ENCODE measurements at places on chromosomes 13 and 19. TPM values are rescaled to one million over a fixed set of nuclear protein-coding genes. Genes with fewer than 3 reads are reported as not detected.

The RDH8 gene
- not detected for total RNA-seq

The GDF15 gene
- not detected for total RNA-seq

The ALOX5AP gene
- 90.9 TPM for total RNA-seq

The CALR gene
- total RNA-seq: 581 TPM

The SRRM5 gene
- 0.61 TPM for total RNA-seq

The TMEM59L gene
- total RNA-seq: 0.89 TPM

The KMT2B gene
- total RNA-seq: 56.2 TPM

The ZNF610 gene
- total RNA-seq: 2.6 TPM

The ZNF57 gene
- 6.6 TPM for total RNA-seq

The ZNF607 gene
- 13.2 TPM for total RNA-seq

The MIA gene
- total RNA-seq: not detected

DNA sequence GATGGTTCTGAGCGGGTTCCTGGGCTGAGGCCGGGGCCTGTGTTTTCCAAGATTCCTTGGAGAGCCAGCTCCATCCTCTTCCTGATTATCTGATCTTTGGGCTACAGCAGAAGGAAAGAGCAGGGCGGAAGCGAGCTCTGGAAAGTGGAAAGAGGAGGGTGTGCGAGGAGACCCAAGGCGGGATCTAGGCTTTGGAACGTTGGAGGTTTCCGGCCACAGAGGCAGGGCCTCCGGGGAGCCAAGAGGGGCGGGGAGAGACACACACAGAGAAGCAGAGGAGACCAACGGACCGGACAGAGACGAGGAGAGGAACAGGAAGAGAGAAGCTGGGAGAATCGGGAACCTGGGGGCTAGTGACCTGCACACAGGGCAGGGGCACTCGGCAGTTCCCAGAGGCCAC is at the start of gene CLEC11A:
TSS of gene CLEC11A (plus strand) at position 296 of the 400 bp plus-strand sequence. CDS start 162 bp downstream, outside the sequence.
- DNase-seq: no peak

DNA sequence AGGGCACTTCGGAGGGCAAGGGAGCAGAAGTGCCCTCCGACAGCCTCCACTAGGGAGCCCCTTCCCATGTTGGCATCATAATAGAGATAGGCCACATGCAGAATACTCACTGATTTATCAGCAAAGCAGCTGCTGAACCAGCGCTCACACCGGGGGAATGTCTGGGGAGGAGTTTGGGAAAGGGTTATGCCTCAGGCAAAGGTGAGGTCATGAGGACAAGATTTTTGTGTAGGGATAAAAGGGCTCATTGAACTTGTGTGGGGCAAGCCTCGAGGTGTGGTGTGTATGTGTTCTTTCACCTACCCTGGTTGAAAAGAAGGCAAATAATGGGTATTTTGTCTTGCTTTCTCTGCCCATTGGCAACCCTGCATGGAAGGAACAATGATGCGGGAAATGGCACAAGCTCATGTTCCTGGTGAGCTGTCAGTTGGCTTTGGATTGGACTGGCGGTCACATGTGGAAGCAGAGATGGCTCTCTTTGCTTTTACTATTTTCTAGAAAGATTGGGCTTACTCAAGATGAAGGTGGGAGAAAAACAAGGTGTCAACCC is 39.1 kb upstream of the SLC7A9 start:
- DNase-seq: no peak

DNA sequence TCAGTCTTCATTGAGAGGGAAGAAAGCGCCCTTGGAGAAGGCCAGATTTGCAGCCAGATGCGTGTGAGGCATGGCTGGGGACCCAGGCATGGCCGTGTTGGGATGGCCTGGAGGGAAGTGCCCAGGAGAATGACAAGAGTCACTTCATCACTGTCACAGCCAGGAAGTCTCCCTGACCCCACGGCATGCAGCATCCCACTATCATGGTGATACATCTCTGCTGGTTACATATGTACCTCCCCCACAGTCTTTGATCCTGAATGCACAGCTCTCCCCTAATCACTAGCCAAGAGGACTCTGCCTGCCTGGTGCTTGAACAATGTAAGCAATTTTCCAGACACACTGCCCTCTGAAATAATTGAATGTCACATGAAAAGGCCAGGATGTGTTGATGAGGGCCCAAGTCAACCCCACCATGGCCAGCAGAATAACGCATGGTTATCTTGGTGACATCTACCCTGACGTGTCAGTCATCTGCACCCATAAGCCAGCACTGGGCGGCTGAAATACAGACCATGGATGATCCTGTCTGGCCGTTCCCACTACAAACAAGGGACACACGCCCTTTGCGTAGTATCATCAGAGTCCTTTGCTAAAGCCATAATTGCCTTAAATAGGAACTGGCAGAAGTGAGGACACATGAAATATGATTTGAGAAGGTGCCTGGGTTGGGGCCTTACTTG is 149.7 kb upstream of the SPACA7 start:
- no peak for DNase-seq

GRCh38 chr13:42181381-42181953 is 90.5 kb upstream of the AKAP11 start:
- no peak for DNase-seq

- DNase-seq: no peak
Observed at GRCh38 chr19:11269408-11269807, 7.1 kb upstream of the DOCK6 start.

- DNase-seq: no peak
Observed at GRCh38 chr13:79289571-79289970, 116.5 kb downstream of the RBM26 start.

GRCh38 chr13:102848956-102849355 is 3.1 kb downstream of the ERCC5 start:
- no peak for DNase-seq

GRCh38 chr13:49348751-49349150 is 95.1 kb downstream of the CAB39L start:
- no peak for DNase-seq

- no peak for DNase-seq
Observed at GRCh38 chr13:48318821-48319511, 15.4 kb downstream of the RB1 start.

GRCh38 chr13:30194906-30195305 is 112.4 kb downstream of the KATNAL1 start:
- no peak for DNase-seq

- DNase-seq: no peak
Observed at GRCh38 chr13:100394005-100394695, 194.4 kb downstream of the GGACT start.

DNA sequence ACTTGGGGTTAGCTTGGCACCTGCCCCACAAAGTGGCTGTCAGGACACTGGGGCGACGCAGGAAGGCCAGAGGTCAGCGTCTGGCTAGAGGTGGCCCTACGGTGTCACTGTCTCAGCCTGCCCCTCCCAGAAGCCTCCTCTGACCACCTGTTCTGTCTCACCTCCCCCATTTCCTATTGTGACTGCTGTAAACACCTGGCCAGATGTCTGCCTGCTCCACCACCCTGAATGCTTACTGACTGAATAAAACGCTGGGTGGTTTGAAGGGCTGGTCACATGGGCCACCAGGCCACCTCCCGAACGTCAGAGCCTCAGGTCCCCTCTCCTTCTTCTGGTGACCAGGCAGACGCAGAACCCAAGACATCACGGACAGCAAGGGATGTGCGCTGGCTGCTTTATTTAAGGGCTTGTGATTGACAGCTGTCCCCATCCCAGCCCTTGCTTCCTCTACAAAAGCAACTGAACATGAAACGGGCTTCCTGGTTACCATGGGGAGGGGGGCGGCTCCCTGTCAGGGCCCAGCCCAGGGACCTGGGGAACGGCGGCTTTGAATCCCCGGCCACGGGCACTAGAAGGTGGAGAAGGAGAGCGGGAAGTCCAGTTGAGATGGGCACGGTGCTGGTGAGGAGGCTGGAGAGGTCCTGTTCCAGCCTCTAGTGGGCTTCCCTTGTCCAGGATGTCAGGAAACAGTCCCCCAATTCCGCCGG is 6.2 kb downstream of the ELOF1 start:
- peak; percentile 81 for DNase-seq

DNA sequence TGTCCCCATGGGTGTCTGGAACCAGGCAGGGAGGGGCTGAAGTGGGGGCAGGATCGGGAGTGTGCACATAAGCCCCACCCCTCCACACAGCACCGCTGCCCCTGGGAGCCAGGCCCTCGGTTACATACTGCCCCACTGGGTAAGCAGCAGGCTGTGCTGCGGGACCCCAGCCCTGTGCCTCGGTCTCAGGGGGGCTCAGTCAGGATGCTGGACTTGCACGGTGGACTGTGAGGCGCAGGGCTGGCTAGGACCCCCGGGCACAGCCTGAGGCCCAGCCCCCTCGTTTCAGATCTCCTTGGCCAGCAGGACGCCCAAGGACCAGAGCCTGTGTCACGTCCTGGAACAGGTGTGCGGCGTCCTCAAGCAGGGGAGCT is 16.3 kb downstream of the MPND start:
- no peak for DNase-seq

GRCh38 chr13:35839806-35840205 is 291.4 kb downstream of the DCLK1 start:
- no peak for DNase-seq

DNA sequence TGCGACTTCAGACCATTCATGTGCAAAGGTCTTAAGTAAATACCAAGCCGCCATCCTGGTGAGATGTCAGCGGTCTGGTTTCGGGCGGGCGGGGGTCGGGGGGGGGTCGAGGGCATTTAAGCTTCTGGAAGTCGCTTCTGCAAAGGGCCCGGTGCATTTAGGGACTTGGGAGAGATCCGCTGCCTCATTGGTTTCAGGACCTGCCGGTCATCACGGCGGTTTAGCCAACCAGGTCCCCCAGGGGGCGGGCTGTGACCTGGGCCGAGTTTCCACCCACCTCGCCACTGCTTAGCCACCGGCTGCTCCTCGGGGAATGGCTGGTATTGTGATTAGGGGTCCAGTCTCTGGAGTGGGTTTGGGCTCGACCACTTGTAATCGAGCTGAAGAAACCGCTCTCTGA is 7.8 kb downstream of the ANKLE1 start:
- peak; percentile 80 for DNase-seq

GRCh38 chr19:5282901-5283300 is 57.7 kb downstream of the PTPRS start:
- DNase-seq: no peak

DNA sequence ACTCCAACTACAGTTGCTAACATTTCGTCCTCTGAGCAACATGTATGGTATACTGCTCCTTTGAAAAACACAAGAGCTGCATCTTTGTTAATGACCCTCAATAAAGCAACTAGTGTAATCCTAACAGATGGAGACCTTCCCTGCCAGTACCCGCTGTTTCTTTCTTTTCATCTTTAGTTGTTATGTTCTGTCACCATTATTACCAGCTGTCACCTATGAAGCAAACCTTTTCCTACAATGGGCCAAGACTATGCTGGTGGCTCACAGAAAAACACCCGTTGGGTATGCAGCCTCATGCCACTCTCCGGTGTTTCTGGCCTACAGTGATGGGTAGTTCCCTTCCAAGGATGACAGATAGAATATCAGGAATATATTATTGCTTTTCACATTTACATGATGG is 29.7 kb upstream of the CYSLTR2 start:
- no peak for DNase-seq

- no peak for DNase-seq
Observed at GRCh38 chr19:33368074-33368864, 5.2 kb upstream of the CEBPG start.

DNA sequence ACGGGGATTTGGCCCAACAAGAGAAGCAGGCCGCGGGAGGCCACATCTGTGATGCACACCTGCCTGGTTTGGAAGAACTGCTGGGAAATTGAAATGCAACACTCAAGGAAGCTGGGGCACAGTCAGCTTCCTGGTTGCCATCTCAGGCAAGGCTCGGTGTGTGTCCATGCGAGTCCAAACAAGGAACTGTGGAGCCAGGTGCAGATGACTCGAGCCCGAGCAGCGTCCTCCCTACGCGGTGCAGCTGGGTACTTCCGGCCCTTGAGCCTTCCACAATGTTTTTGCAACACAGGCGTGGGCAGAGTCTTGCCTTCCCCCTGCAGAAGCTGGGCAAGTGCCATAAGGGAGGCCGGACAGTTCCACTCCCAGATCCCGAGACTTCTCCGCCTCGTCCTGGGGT is 94.6 kb downstream of the CRYL1 start:
- no peak for DNase-seq

- DNase-seq: no peak
Observed at GRCh38 chr13:21703846-21704245, 33.0 kb downstream of the FGF9 start.

GRCh38 chr13:110726726-110727125 is 13.2 kb downstream of the ING1 start:
- peak; percentile 75 for DNase-seq

DNA sequence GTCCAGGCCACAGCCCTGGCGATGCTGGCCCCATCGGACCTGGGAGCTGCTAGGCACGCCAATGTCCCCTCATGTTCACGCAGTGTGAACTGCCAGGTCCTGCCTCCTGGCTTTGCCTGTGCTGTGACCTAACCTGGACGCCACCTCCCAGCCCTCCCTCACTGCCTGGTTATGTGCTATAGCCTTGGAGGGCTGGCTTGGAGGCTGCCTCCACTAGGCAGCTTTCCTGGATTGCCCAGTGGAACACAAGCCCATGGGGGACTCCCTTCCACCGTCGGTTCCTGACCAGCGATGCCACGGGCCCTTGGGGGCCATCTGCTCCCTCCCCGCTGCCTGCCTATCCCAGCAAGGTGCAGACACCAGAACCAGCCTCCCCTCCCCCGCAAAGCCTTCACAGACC is 15.2 kb upstream of the UQCR11 start:
- DNase-seq: no peak

GRCh38 chr19:58450856-58451357 is 515 bp upstream of the ZNF324B start:
- no peak for DNase-seq

GRCh38 chr13:45626731-45627374 is 11.3 kb upstream of the ERICH6B start:
- no peak for DNase-seq

- peak; percentile 93 for DNase-seq
Observed at GRCh38 chr19:49390929-49391359, 2.9 kb downstream of the KASH5 start.

DNA sequence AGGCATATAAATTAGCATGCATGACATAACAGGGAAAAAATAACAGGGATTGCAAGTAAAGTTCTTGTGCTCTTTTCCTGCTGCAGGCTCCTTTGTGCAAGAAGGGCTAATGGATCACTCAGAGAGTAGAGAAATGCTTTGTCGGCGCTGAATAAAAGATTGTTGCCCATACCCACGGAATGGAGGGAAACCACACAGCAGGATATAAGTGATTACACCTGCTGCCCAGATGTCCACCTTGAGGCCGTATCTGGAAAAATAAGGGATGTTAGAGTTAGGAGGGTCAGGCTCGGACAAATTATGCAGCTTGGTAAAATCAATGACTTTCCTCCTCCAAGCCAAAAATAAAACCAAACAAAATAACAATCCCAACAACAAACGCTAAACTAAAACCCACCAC is 322.3 kb downstream of the DCLK1 start:
- DNase-seq: no peak
